ENCODE measurements at places on chromosomes 7 and 10. TPM values are rescaled to one million over a fixed set of nuclear protein-coding genes. Genes with fewer than 3 reads are reported as not detected.
A peak's percentile ranks its signal among the peaks of the same experiment; 100 is the strongest.

The PRF1 gene
- total RNA-seq: 0.42 TPM

The SLC39A12 gene
- total RNA-seq: not detected

The SLC13A1 gene
- total RNA-seq: not detected

The PNLIPRP2 gene
- total RNA-seq: not detected

The PLXDC2 gene
- total RNA-seq: 4.1 TPM

The STEAP1B gene
- 1.4 TPM for total RNA-seq

The SORBS1 gene
- 57.8 TPM for total RNA-seq

The WEE2 gene
- 0.14 TPM for total RNA-seq

The CFAP69 gene
- 3.7 TPM for total RNA-seq

- ATAC-seq: no peak
These were observed 55.4 kb upstream of the SGMS1 start for GRCh38 chr10:50679149-50679548.

DNA sequence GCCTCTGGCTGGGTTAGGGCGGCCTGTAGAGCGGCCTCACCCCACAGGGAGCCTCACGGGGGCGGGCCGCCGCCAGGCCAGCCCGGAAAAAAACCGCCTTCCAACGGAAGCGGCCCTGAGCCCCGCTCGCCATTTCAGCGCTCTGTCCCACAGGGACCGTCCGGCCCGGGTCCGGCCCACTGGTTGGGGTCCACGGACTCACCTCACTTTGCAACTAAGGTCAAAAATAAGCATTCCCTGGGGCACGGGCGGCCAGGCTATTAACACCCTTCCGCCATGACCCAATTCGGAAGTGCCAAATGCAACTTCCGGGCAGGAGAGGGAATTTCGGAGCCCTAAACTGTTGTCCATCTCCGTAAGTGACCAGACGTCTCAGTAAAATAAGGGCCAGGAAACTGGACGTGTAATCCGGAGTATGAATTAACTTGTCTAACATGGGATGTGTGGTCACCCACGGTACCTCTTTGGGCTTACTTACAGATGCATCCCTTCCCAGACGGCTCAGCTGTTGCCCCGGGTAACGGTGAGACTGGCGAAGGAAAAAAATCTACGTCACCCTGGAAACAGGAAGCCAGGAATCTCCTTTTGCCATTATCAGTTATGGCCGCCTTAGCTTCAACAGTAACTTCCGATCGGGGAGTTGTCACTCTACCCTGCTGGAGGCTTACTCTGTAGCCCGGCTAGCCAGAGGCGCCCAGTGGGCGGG lies at the start of gene BBIP1:
Gene BBIP1 (minus strand): TSS at position 538 of the 706 bp plus-strand sequence. CDS start 1,023 bp downstream, outside the sequence.
- peak; percentile 92 for ATAC-seq

- no peak for ATAC-seq
These were observed 190.9 kb upstream of the LYZL2 start for GRCh38 chr10:30820261-30820991.

GRCh38 chr7:95476072-95476847 lies 9.5 kb upstream of the ASB4 start:
- ATAC-seq: no peak

DNA sequence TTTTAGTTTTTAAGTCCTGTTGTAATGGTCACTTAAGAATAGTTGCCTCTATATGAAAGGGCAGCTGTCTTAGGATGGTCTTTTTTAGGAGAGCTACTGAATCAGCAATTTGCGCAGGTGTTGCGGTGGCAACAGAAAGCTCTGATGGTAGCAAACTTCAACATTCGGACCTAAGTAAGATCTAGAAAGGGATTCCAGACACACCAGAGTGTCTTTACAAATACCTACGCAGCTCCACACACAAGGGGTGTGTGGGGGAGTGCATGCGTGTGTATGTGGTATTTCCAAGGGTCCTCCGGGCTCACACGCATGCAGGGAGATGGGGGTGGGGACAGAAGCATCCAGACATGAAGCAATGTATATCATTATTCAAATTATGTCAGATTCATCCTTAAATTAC lies 438.6 kb upstream of the MGMT start:
- ATAC-seq: no peak

DNA sequence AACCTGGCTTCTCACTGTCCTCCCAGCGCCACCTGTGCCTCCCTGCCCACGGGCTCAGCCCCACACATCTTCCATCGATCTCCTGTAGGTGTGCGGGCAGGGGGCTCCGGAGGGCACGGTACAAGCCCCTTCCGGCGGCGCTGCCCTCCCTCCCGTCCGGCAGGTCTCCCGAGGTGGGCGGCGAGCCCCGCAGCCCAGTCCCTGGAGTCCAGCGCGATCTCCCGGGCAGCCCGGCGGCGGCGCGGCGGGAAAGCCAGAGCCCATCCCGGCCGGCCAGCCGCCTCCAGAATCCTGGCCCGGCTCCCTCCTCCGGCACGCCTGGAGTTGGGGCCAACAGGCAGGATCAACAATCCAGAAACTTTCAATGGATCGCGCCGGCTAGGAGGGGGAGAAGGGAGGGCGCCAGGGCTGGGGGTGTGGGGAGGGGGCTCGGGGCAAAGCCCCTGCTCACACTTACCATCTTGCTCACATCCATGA lies 100.1 kb downstream of the HIP1 start:
- ATAC-seq: peak; percentile 60

DNA sequence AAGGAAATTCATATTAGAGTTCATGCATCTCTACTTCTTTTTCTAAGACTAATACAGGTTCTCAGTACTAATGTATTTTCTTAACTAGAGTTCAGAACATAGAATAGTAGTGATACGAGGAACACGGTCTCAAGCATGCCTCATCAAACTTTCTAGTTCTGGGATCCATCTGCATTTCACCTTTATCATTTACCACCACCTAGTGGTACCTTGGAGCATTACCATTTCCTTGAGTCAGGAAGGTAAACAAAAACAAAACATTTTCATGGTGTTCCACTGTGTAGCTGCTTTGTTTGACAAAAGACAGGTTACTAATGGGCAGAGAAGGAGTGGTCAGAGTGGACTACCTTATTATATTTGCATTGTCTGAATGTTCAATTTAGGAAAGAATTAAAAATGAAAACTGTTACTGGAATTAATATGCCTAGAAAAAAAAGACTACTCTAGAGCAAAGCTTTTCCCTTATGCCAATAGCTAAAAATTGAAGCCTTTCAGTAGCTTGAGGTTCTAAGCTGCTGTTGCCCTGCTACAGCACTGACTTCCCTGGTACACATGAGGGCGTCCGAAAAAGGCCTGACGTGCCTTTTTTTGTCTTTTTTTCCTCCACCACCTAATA lies 44.5 kb downstream of the STARD3NL start:
- no peak for ATAC-seq

DNA sequence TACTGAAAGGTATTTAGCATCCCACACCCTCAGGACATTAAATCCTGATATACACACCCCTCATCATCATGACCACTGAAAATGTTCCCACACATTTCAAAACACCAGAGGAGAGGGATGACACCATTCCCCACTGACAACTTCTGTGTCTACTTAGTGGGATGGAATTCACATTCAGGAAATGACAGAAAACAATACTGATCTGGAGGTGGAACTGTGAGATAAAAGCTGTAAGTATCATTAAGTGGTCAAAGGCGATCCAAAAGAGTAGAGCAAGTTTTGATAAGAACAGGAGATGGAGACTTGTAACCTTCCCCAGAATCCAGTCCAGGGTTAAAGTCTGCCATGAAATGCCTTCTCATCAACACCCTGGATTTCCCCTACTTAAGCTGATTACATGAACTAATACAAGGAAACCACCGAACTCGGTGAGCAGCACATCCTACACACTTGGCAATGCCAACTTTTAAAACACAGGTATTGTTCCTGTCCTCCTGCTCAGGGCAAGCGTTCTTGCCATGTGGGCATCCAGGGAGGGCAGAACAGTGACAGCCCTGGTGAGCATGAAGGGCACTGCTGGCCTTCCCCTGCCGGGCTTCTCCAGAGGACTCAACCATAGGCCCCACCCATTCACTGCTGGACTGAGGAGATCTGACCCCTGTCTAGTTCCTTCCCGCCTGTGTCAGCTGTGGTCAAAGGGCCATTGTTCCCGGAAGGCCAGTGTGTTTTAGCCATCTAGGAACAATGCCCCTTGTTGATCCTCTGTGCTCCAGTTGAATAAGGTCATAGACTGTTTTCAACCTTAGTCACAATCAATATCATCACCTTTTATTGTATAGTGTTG lies 85.0 kb downstream of the SGMS1 start:
- no peak for ATAC-seq

- no peak for ATAC-seq
These were observed 25.9 kb upstream of the RBM20 start for GRCh38 chr10:110618230-110618610.

DNA sequence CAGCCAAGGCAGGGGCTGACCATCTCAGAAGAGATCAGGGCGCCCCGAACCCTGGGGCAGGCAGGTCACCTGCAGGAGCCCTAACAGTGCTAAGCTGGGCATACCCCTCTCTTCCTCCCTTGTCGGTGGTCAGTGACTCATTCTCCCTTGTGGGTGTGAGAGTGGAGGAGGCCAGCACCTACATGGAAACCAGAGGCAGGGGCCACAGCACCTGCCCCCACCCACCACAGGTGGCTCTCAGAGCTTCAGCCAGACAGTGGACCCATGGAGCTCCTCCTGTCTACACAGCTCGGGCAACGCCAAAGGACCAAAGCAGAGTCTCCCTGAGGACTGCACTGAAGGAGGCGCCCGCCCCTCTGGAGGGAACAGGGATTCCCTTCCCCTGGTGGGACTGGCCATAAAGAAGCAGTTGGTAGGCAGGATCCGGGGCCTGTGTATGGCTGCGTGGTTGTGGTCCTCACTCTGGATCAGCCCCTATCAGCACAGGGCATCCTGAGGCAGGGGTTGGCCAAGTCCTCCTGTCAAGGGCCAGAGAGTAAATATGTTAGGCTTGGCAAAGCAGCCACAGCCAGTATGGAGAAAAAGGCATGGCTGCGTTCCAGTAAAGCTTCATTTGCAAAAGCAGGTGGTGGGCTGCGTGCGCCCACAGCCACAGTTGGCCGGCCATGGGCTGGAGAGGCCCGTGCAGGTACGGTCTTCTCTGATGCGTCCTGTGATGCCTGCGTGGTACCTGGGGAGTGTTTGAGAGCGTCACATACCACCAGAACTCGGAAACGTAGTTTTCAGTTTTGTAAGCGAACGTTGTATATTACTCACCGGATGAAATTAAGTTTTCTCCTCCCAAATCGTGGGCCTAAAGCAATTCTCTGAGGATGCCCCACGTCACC lies 198.2 kb downstream of the EBF3 start:
- ATAC-seq: no peak

GRCh38 chr7:114930107-114930661 lies 8.3 kb downstream of the MDFIC start:
- no peak for ATAC-seq

DNA sequence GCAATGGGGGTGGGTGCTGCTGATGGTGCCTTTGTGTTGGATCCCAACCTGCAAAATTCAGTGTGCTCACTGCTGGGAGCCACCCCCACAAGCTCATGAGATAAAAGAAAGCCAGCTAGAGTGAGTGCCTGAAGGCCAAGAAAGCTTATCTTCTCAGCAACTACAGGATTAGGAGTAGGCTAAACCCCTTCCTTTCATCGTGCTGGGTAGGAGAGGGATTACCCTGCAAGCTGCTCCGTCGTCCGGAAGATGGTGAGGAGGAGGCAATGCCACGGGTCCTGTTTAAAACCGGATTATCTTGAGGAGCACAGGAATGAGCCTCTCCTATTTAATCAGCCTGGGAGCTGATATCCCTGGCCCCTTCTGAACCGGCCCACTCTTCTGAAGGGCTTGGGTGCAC lies 258.0 kb downstream of the GALNT17 start:
- ATAC-seq: no peak

DNA sequence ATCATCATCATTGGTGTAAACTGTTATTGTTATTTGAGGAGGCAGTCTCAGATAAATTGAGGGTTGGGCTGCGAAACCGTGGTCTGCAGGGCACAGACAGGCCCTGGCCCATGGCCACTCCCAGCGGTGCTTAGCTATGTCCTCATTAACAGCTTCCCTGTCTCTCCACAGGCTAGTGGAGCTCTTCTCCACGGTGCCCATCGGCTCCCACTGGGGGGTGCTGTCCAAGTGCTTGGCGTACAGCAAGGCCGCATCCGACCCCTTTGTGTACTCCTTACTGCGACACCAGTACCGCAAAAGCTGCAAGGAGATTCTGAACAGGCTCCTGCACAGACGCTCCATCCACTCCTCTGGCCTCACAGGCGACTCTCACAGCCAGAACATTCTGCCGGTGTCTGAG lies 21.6 kb downstream of the GPR26 start:
- ATAC-seq: no peak

DNA sequence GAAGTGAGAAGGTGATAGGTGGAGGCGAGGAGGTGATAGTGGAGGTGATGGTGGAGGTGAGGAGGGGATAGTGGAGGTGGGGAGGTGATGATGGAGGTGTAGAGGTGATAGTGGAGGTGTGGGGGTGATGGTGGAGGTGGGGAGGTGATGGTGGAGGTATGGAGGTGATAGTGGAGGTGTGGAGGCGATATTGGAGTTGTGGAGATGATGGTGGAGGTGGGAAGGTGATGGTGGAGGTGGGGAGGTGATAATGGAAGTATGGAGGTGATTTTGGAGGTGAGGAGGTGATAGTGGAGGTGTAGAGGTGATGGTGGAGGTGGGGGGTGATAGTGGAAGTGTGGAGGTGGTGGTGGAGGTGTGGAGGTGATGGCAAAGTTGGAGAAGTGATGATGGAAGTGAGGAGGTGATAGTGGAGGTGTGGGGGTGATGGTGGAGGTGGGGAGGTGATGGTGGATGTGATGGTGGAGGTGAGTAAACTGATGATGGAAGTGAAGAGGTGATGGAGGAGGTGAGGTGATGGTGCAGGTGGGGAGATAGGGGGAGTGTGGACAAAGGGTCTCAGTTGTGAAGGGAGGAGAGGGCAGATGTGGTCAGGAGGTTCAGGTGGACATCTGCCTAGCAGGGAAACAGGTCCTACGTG lies 36.6 kb downstream of the ADCY1 start:
- no peak for ATAC-seq

- no peak for ATAC-seq
These were observed 617.9 kb upstream of the POT1 start for GRCh38 chr7:125547505-125547904.

GRCh38 chr10:114336823-114337509 lies 67.3 kb downstream of the AFAP1L2 start:
- no peak for ATAC-seq

DNA sequence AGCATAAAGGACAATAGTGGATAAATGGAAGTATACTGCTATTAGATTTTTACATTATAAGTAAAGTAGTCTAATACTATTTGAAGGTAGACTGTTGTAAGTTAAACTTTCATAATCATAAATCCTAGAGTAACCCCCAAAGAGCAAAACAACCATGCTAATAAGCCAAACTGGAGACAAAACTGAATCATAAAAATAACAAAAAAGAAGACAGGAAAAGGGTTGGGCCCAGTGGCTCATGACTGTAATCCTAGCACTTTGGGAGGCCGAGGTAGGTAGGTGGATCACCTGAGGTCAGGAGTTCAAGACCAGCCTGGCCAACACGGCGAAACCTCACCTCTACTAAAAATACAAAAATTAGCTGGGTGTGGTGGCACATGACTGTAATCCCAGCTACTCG lies 9.7 kb downstream of the CACUL1 start:
- no peak for ATAC-seq

GRCh38 chr10:5373307-5373706 lies 8.5 kb downstream of the UCN3 start:
- ATAC-seq: peak; percentile 82
